Thoracic aorta (tissue), 2 donors: ENCODE measurements at places on chromosomes 3 and 15. TPM values are rescaled to one million over a fixed set of nuclear protein-coding genes. Genes with fewer than 3 reads are reported as not detected.

- H3K4me3 ChIP-seq = peak overlapping the region; percentile 84
- H3K27ac ChIP-seq = peak overlapping the region; percentile 78
- H3K4me1 ChIP-seq = peaks cover 17% of the 10 kb centered on the region
- H3K36me3 ChIP-seq = no peaks in the 10 kb centered on the region
- no peak for DNase-seq
These were observed 812 bp upstream of the SEC62 start for GRCh38 chr3:169965562-169966427.

DNA sequence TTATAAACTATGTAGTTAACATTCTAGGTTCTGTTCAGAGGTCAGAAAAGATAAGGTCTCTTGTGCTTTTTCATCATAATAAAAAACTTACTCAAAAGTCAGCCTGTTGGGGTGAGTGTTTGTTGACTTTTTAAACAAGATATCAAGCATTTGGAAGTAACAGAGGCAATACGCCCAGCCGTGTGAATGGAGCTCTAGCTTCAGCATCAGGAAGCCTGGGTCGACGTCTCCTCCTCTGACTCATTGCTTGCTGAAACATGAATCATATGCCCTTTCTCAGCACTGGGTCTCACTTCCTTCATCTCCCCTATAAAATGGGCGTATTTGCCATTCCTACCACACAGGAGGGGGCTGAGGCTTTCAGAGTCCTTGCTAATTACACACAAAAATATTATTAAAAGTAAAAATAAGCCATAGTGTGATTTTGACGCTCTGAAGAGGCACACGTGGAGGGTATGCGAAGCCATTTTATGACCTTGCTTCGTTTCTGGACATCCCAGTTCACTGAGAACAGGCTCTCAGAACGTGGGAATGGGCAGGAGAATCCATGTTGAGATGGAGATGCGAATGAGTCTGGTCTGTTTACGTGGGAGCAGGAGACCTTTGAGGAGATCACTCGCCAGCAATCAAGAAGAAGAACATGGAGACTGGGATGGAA, 220.8 kb upstream of the TPRG1 start:
- H3K27me3 ChIP-seq = no peaks in the 10 kb centered on the region
- peaks cover 49% of the 10 kb centered on the region for H3K4me1 ChIP-seq
- DNase-seq = peak; percentile 67
- no peak overlapping the region for H3K4me3 ChIP-seq
- peak overlapping the region; percentile 99 for H3K27ac ChIP-seq

DNA sequence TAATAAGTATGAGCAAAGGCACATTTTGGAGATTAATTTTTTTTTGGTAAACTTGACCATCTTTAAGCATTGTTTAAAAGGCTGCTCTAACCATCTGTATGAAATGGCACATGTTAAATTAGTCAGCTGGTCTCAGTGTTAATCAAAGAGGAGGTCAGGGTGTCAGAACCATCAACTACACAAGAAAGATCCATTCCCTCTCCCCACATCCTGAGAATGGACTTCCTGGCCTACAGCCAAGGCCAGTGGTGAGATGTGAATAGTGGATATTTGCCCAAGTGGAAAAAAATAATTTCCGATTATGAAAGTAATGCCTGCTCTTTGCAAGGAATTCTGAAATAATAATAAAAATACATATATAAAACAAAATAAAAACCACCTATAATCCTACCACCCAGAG, 641.7 kb downstream of the NR2F2 start:
- no peaks in the 10 kb centered on the region for H3K4me1 ChIP-seq
- no peak for DNase-seq

The BCL2A1 gene
- total RNA-seq = not detected

DNA sequence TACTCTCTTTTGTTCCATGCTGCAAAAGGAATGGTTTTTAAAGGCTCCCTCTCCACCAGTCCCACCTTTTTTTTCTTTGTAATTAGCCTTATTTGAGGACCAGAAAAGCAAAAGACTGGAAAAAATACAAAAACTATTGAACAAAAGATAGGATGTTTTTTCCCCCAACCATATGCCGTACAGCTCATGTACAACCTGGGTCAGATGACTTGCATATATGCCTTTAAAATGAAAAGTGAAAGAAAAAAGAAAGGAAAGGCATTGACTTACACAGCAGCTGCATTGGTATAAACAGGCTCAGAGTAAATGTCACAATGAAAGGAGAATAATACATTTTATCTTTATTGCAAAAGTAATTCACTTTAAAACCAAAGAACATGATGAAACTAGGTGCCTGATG, 69.5 kb upstream of the CMC1 start:
- no peaks in the 10 kb centered on the region for H3K36me3 ChIP-seq
- no peaks in the 10 kb centered on the region for H3K27me3 ChIP-seq
- H3K4me1 ChIP-seq = no peaks in the 10 kb centered on the region
- DNase-seq = no peak

GRCh38 chr15:45371546-45371945, 6.8 kb downstream of the GATM start:
- peaks cover 10% of the 10 kb centered on the region for H3K36me3 ChIP-seq
- H3K4me1 ChIP-seq = peaks cover 10% of the 10 kb centered on the region
- DNase-seq = no peak
- no peak overlapping the region for H3K4me3 ChIP-seq

GRCh38 chr15:62549345-62549970, 384.4 kb upstream of the C2CD4B start:
- peaks cover 24% of the 10 kb centered on the region for H3K4me1 ChIP-seq
- no peak for DNase-seq
- H3K27ac ChIP-seq = no peak overlapping the region
- no peaks in the 10 kb centered on the region for H3K36me3 ChIP-seq

The CHRNA7 gene
- total RNA-seq = 1.9 TPM

The ECE2 gene
- total RNA-seq = not detected

DNA sequence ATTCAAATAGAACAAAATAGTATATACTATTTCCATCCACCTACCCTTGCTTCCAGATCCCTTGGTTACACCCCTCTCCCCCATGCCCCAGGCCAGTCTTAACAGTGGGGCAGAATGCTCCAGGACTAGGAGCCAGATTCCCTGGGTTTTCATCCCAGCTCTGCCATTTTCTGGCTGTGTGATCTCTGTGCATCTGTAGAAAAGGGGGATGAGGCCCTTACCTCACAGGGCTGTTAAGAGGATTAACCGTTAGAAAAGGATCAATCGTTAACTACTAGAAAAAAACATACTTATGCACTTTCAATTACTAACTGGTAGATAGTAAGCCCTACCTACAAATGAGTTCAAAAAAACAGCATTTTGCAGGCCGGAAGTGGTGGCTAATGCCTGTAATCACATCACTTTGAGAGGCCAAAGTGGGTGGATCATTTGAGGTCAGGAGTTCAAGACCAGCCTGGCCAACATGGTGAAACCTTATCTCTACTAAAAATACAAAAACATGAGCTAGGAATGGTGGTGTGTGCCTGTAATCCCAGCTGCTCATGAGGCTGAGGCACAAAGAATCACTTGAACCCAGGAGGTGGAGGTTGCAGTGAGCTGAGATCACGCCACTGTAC, 11.7 kb downstream of the EBLN2 start:
- H3K27ac ChIP-seq = no peak overlapping the region
- no peak for DNase-seq
- no peak overlapping the region for H3K4me3 ChIP-seq

GRCh38 chr15:98952381-98952803, 55.2 kb downstream of the PGPEP1L start:
- DNase-seq = no peak
- peaks cover 40% of the 10 kb centered on the region for H3K36me3 ChIP-seq
- peak overlapping the region; percentile 96 for H3K27ac ChIP-seq
- H3K27me3 ChIP-seq = no peaks in the 10 kb centered on the region
- H3K4me3 ChIP-seq = no peak overlapping the region
- peaks cover 69% of the 10 kb centered on the region for H3K4me1 ChIP-seq

GRCh38 chr3:40843851-40844548, 319.2 kb downstream of the ZNF621 start:
- DNase-seq = no peak
- H3K4me3 ChIP-seq = no peak overlapping the region
- H3K4me1 ChIP-seq = no peaks in the 10 kb centered on the region
- H3K27ac ChIP-seq = no peak overlapping the region
- H3K27me3 ChIP-seq = no peaks in the 10 kb centered on the region

The HERC2 gene
- total RNA-seq = 62.0 TPM

The ATP13A5 gene
- not detected for total RNA-seq

DNA sequence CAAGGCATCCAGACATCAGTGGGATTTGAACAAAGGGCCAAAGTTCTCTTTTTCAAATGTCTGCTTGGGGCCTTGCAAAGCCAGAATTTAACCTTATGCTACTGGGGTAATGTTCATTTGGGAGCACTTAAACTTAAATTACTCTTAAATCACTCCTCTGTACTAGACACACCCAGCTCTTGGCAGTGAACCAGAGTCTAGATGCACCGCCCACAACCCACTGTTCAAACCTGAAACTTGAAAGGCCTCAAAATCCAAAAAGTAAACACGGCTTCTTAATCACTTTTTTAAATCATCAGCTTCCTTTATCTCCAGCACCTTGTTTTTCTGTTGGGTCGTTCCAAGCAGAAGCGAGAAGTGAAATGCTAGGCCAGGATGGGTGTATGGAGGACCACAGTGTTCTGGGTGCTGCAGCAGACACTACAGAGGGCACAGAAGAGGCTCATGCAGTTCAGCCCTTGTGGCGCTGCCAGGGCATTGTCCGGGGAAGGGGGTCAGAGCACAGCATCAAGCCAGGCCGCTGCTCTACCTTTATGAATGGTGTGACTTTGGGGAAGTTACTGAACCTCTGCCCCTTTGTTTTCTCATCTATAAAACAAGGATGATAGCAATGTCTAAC, 28.8 kb downstream of the MECOM start:
- H3K27ac ChIP-seq = no peak overlapping the region
- DNase-seq = no peak
- H3K36me3 ChIP-seq = no peaks in the 10 kb centered on the region
- H3K4me1 ChIP-seq = peaks cover 4% of the 10 kb centered on the region
- no peaks in the 10 kb centered on the region for H3K27me3 ChIP-seq

- peak overlapping the region; percentile 1 for H3K4me3 ChIP-seq
- peaks cover 15% of the 10 kb centered on the region for H3K4me1 ChIP-seq
- H3K36me3 ChIP-seq = no peaks in the 10 kb centered on the region
- peak overlapping the region; percentile 69 for H3K27ac ChIP-seq
These were observed 157.2 kb downstream of the LRRC28 start for GRCh38 chr15:99408236-99409096.
